ENCODE measurements at places on chromosomes 7 and 10.
A peak's percentile ranks its signal among the peaks of the same experiment; 100 is the strongest.

GRCh38 chr7:138164804-138165203 is 88.5 kb downstream of the AKR1D1 start:
- no peak for ATAC-seq

DNA sequence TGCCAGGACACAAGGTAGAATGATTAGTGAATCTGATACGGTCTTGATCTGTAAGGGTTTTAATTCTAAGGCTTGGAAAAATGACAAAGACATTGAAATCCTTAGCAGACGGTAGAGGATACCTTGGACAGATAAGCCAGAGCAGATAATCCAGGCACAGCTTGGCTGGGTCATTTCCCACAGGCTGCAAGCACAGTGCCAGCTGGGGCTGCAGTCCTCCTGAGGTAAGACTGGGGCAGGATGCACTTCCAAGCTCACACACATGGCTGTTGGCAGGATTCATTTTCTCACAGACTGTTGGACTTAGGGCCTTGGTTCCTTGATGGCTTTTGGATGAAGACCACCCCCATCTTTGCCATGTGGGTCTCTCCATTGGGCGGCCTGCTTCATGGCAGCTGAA is 63.2 kb upstream of the BMPER start:
- ATAC-seq: no peak

DNA sequence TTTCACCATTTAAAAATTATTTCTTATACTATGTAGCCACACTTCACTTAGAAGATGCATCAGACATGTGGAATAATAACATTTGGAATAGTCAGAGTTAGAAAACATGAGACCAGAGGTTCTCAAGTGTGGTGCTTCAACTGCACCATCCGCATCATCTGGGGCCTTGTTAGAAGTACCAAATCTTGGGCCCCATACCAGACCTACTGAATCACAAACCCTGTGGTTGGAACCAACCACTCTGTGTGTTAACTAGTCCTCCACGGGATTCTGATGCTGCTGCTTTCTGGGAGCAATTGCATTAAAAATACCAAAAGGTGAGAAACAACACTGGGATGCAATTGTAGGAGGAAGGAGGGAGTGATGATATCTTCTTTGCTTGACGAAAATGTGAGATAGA is 125.2 kb downstream of the GNAT3 start:
- no peak for ATAC-seq

DNA sequence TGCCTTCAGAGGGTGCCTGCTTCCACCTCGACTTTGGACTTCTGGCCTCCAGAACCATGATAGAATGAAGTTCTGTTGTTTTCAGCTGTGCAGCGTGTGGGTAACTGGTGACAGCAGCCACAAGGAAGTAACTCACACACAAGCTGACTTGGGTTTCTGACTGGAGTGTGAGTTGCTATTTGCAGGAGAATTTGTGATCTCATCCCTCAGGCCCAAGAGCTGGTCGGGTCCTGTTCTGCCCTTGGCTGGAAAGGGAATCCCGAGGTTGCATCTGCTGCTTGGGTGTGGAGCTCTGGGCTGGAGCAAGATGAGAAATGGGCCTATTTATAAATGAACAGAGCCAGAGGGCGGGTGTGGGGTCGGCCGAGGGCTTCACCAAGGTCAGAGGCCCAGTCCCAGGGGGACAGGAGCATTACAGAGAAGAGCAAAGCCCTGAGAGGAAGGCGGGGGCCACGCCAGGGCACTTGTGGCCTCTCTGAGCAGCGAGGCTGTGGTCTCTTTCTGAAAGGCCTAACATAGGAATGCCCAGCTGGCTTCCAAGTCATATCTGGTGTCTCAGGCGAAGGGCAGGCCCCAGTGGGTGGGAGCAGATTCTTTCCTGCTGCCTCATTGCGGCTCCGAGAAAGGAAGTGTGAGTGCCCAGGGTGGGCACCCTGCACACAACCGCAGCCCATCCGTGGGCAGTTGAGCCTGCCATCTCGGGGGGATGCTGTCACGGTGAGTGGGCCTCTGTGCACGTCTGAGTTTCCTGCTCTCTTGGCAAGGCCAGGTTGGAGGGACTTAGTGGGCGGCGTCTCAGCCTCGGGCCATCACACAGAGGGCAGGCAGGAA is 26.5 kb upstream of the C10orf71 start:
- peak; percentile 47 for ATAC-seq

DNA sequence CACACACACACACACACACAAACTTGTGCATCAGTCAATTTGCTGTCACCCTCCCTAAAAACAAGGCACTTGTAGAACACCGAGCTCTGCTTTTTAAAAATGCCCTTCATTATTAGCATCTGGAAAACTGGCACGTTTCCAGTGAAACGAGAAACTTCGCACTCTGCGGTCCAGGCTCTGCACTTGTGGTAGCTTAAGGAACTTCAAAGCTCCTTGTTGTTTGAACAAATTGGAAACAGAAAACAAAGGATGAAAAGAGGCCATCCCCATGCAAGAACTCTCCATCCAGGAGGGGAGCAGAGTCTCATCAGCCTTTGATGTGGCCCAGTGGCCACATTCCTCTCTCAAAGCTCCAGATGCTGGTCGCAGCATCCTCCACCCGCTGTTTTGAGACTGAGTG is 105.1 kb downstream of the C10orf90 start:
- ATAC-seq: no peak
